Suppressor macrophage (primary cell): ENCODE measurements at places on chromosomes 2 and 18.

GRCh38 chr2:222353993-222354392, 55.2 kb upstream of the PAX3 start:
- no peak for DNase-seq

DNA sequence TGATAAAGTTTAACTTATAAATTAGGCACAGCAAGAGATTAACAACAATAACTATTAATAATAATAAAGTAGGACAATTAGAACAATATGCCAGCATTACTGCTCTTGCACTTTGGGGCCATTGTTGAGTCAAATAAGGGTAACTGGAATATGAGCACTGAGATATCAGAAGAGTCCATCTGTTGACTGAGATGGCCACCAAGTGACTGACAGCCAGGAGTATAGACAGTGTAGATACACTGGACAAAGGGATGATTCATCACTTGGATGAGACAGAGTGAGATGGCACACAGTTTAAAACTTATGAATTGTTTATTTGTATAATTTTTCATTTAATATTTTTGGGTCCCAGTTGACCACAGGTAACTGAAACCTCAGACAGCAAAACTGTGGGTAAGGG, 20.0 kb downstream of the NAB1 start:
- no peak for DNase-seq

- peak; percentile 46 for DNase-seq
Observed at GRCh38 chr2:39411181-39411944, 25.7 kb downstream of the MAP4K3 start.

GRCh38 chr18:67517444-67517765, 885 bp upstream of the DSEL start:
- no peak for DNase-seq

- no peak for DNase-seq
Observed at GRCh38 chr2:115327061-115327460, 884.6 kb downstream of the DPP10 start.

- peak; percentile 9 for DNase-seq
Observed at GRCh38 chr18:13520306-13520705, 206.1 kb downstream of the FAM210A start.

DNA sequence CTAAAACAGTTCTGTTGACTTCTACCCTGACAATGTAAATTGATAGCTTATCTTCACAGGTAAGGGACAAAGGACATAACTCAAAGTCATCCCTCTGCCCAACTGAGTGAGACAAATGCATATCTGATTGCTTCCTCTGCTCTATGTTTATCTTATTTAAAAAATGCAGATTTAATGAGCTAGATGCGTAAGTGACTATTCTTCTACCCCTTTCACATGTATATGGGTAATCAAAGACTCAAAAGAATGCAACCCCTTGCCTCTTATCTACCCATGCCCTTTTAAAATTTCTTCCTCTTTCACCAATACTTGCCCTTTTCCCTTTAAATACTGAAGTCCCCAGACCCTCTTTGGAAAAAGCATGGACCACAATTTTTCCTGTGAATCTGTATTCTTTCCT, 253.4 kb downstream of the WDPCP start:
- no peak for DNase-seq

GRCh38 chr2:123532994-123533393, 492.1 kb upstream of the CNTNAP5 start:
- no peak for DNase-seq

DNA sequence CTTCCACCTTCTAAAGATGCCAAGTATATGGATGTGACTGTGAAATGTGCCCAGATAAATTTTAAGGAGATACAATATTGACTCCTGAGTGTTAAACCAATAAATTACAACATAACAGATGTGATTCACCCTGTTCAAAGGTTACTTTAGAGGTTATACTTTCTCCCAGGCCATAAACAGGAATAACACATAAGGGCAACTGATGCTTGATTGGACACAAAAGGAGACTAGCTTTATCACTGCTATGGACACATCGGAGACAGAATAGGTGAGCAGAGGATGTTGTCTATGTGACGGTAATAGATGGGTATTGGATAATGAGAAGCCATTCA, 31.9 kb upstream of the SLC25A52 start:
- DNase-seq: peak; percentile 4

- no peak for DNase-seq
Observed at GRCh38 chr2:11329776-11330175, 14.7 kb downstream of the ROCK2 start.

GRCh38 chr2:224948859-224949258, 93.4 kb downstream of the DOCK10 start:
- DNase-seq: peak; percentile 96

DNA sequence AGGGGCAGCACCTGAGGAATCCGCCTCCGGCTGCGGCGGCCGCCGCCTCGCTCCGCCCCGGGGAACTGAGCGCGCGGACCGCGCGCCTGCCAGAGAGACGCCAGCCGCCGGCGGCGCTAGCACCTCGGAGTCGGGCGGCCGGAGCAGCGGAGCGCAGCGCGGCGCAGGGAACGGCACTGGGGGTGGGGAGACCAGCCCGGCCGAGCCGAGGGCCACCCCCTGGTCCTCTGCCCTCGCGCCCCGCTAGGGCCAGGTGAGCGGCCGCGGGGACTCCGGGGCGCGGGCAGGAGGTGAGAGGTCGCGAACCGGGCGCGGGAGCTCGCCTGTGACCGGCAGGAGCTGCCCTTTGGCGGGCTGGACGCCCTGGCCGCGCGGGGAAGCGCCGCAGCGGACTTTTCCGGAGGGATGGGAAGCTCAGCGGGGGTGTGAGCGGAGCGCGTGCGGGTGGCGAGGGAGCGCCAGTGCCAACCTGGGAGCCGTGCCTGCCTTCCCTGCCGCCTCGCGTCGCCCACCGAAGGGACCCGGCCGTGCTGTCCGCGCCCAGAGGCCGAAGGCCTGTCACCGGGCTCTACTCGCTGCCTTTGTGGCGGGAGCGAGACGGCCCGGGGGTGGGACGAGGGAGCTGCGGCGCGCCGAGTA, at the start of gene GREB1L:
GREB1L (plus strand) TSS at position 92 of the 639 bp plus-strand sequence. CDS start 141,287 bp downstream, outside the sequence.
- peak; percentile 9 for DNase-seq

GRCh38 chr2:20990442-20991430, 53.1 kb downstream of the APOB start:
- DNase-seq: no peak

GRCh38 chr2:24580561-24580960, 89.5 kb downstream of the NCOA1 start:
- no peak for DNase-seq

GRCh38 chr18:78643004-78643403, 336.6 kb upstream of the SALL3 start:
- DNase-seq: peak; percentile 71

DNA sequence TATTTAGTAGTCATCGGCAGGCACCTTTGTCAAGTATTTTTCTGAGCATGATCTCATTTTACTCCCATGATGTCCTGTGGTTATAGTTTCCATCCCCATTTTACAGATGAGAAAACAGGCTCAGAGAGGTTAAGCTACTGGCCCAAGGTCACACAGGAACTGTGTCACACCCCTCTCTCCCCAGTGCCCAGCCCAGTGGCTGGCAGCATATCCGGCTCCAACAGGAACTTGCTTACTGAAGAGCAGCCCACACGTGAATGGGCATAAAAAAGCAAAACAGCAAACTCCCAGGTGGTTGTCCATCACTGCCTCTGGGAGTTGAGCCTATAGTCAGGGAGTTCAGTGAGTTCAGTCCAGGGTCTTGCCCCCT, 8.3 kb upstream of the KLF11 start:
- peak; percentile 72 for DNase-seq

DNA sequence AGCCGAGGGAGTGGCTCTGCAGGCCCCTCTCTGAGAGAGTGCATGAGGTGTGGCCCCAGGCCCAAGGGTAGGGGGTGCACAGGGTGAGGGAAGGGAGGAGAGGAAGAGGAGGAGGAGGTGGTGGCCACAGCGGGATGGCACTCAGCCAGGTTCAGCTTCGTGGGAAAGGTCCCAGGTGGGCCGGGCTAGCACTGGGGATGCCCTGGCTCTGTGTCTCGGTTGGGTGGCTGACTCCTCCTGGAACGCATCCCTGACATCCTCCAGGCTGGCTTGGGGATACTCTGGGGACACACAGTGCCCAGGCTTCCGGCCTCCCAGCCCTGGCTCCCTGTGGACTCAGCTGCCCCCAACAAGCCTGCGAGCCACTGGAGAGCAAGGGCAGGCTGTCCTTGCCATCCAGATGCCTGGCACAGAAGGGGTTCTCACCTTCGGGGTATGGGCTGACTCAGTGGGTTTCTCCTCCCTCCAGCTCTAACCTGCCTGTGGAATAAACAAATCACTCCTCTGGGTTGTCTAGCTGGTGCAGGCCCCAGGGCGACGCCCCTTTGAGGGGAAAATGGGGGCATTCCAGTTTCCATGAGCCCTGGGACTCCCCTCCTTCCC, 582 bp upstream of the ZAP70 start:
- DNase-seq: no peak

DNA sequence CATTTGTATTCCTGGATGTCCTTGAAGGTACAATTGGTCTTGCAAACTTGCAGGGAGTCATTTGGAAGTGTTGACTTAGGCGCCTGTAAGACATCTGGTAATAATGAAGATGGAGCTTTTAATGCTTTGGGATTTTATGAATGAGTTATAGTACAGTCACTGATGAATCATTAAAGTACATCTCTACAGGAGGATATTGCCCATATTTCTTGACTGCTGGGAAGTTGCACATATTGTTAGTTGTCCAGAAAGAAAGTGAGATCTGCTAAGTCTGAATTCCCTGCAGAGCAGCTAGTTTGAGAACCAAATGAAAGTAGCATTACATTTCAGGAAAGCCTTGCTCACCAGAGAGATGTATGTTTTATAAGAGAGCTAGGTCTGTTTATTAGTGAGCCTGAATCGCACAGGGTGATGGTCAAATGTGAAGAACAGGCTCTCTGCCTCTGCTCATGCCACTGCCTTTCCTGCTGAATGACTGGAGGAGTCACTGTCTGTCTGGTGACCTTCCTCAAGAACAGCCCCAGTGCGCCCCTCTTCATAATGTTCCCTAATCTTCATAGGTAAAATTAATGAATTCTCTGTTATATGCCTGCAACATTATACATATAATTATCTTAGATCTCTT, 138.9 kb upstream of the KLHL14 start:
- DNase-seq: no peak

GRCh38 chr2:46076875-46077274, 220.3 kb upstream of the EPAS1 start:
- no peak for DNase-seq

DNA sequence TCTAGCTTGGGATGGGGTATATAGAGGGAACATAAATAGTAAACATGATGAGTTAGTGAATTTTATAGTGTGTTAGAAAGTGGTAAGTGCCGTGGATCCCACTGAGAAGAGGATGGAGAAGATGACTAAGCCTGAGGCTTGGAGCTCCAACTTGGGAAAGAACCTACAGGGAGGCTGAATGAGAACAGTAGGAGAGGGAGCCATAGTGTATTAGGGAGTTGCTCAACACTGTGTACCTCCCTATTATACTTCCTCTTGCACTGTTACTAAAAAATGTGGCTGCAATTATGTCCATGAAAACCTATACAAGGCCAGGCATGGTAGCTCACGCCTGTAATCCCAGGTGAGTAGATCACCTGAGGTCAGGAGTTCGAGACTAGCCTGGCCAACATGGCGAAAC, 2.9 kb upstream of the SLC19A3 start:
- peak; percentile 9 for DNase-seq

GRCh38 chr2:233489666-233490065, 76.9 kb downstream of the USP40 start:
- no peak for DNase-seq

DNA sequence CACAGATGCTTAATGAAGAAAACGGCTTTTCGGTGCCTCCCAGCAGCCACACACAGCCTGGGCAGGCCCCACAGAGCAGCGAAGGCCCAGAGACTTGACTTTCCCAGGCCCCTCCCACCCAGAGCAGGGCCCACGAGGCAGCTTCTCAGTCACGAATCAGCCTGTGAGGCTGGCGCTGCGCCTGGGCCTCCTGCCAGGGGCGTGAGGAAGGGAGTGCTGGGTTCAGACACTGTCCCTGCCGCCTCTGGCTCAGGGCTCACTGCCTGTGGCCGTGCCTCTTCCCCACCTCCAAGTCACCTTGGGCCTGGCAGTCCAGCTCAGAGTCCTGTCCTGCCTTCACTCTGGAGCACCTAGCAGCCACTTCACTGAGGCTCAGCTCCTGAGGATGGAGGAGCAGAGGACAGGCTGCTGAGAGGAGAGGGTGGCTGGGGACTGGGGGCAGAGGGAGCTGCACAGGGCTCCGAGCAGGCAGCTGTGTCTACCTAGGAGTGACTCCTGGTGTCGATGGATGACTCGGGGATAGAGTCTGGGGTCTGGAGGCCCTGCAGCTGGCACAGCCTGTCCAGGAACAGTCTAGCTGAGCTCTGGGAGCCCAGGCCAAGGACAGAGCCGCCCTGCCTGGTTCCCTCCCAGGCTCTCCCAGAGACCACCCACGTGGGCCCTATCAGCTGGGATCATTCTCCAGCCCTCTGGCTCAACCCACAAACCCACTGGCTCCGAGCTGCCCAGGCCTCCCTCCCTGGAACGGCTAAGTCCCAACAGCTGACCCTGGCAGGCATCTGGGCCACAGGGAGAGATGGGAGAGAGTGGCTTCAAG, 36.4 kb upstream of the FOSL2 start:
- peak; percentile 87 for DNase-seq

- peak; percentile 43 for DNase-seq
Observed at GRCh38 chr2:47002480-47003381, 87.1 kb upstream of the MCFD2 start.

DNA sequence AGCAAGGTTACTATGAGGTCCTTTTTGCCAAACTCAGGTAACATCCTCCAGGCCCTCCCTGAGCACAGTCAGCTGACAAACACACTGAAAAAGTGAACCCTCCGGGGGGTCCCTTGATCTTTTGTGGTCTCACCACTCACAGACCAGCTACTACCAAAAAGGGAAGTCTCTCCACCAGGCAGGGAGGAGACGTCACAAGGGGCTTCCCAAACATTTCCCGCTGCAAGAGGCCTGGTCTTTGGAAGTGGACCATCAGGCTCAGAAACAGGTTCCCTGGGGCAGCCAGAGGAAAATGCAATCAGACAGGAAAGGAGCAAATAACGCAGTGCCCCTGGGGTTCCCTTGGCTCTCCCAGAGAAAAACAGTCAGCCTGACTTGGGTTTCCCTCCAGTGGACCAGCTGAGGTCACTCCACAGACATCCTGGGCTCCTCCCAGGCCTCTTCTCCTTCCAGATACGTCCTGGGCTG, 38.7 kb upstream of the POMC start:
- peak; percentile 53 for DNase-seq

DNA sequence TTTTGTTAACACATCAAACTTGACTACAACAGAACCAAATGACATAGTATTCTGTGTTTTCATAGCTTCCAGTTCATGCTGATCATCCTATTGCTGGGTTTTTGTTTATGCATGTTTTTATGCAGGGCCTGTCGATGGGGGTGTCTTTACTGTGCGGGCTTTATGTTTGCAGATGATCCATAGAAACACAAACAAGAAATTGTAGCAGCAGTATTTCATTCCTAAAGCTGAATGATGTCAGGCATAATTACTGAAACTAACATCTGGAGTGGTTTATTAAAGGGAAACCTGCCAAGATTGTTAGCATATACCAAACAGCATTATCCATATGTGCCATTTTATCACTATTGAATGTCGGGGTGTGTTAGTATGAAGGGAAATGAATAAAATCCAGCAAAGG, 129.7 kb downstream of the PTPRM start:
- no peak for DNase-seq

DNA sequence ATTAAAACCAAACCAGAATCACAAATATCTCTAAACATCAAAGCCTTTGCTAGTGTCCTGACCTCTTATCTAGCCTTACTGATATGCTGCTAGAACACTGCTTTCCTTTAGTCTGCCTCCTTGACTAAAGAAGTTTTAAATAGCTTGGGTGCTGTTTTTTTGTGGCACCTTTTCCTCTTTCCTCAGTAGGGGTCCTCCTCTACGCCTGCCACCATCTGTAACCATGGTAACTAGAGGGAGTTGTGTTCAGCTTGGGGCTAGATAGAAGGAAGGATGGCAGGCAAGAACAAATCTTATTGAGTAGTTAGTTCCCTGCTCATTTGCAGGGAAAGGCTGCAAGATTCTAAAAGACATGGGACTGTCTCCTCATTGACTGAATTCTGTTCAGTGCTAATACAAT, 86.0 kb downstream of the TAF4B start:
- DNase-seq: no peak
